Femur (tissue), 1 donor: ENCODE measurements at places on chromosomes 13 and 19.

DNA sequence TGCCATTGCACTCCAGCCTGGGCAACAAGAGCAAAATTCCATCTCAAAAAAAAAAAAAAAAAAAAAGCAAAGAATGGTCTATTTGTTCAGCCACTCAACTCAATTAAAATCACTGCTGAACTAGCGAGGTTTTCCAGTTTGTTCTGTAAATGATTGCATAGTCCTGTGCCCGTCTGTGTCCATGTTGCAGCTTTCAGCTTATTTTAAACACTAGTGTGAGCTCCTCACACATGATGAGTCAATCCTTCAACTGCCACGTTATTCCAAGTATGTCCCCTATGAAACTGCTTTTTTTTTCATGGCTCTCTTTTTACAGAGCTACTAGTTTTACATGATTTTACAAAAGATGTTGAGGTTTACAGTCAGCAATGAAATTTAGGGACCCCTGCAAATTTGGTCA is 12.2 kb downstream of the SUGP2 start:
- DNase-seq, result no peak

DNA sequence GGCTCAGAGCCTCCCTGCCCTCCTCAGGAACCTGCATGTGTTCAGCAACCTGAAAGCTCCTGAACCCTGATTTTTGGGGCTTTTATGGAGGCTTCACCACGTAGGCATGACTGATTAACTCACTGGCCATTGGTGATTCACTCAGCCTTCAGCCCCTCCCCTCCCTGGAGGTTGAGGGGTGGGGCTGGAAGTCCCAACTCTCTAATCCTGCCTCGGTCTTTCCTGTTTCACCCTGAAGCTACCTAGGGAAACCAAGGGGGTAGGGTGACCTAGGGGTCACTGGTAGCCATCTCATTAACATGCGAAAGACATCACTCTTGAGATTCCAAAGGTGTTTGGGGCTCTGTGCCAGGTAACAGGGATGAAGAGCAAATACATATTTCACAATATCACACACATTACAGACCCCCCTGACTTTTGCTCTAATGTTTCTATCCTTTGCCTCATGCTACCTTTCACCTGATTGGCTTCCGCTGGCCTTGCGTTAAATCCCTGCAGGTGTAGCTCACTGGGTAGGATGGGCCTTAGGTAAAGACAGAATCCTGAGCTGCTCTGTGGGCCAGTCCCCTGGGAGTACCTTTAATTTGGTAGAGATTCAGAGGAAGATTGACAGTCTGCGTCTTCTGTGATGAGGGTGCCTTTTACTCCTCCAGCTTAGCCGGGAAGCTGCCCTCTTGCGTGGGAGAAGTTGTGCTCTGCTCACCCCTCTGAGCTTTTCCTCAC is 260.6 kb downstream of the ATP8A2 start:
- no peak for DNase-seq

DNA sequence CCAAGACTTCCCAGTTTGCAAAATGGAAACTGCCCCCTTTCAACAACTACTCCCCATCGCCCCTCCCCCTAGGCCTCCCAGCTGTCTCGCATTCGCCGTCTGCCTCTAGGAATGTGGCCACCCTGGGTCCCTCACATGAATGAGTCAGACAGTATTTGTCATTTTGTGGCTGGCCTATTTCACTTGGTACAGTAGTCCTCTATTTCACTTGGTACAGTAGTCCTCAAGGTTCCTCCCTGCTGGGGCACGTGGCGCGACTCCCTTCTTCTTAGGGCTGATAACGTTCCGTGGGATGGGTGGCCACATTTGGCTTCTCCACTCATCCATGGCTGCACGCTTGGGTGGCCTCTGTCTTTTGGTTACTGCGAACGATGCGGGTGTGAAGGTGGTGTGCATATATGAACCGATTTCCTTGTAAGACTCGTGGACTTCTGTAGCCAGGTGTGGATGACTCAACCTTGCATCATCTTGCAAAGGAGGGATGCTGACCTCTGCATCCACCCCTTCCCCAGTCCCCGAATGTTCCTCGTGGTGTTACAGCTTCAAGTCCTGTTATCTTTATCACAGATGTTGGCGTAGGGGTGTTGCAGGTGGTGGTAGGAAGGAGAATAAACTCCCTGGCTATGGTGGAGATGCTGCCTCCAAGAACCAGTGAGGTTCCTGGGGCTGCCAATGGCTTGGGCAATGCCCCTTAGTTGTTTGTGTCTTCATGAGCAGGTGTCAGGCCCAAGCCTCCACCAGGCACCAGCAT is 112.1 kb upstream of the SOX1 start:
- peak; percentile 3 for DNase-seq

- DNase-seq, result no peak
Measured at GRCh38 chr19:43634506-43634871, 5.2 kb downstream of the CADM4 start.

GRCh38 chr13:114110091-114110829 is 22.2 kb downstream of the RASA3 start:
- DNase-seq, result peak; percentile 74

DNA sequence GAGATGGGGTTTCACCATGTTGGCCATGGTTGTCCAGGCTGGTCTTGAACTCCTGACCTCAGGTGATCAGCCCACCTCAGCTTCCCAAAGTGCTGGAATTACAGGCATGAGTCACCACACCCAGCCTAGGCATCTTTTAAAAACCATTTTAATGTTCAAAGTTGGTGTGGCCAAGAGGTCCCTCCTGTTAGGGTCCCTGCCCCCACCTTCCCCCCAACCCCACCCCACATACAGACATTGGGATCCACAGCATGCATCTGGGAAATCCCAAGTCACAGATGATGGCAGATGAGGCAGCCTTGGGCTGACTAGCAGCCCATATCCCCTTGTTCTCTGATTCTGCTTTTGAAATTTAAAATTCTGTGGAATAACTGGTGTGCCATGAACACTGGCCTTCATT is 226.0 kb downstream of the KATNAL1 start:
- no peak for DNase-seq

DNA sequence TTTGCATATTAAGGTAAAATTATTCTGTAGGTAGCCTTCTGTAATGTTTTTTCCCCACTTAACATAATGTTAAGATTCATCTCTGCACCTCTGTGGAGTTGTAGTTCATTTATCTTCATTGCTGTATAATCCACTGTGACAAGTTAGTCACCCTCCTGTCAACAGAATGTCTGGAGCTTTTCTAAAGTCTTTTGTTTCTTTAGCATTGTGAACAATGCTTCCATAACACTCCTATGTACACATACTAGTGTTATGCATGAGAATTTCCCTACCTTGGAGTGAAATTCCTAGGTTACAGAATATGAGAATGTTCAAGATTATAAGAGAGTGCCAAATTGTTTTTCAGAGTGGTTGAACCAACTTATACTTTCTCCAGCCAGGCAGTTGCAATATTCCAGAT is 113.5 kb downstream of the COG6 start:
- no peak for DNase-seq

DNA sequence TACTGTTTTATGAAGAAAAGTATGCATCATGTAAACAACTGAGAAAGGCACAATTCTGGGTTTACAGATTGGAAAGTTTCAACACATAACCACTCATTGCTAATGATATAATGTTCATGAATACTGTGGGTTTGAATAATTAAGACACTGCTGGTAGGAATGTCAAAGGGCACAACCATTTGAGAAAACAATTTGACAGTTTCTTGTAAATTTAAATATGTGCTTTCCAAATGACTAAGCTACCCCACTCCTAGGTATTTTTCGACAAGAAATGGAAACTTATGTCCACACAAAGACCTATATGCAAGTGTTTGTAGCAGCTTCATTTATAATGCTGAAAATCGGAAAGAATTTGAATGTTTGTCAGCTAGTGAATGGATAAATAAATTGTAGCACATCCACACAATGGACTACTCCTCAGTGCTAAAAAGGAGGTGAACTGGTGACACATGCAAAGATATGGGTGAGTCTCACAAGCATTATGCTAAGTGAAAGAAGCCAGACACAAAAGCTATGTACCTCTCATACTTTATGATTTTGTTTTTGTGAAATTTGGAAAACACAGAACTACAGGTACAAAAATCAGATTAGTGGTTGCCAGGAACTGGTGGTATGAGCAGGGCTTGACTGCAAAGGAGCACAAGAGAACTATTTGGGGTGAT is 44.8 kb upstream of the FLT1 start:
- no peak for DNase-seq

- DNase-seq, result no peak
Measured at GRCh38 chr13:95146486-95146885, 154.8 kb downstream of the ABCC4 start.

DNA sequence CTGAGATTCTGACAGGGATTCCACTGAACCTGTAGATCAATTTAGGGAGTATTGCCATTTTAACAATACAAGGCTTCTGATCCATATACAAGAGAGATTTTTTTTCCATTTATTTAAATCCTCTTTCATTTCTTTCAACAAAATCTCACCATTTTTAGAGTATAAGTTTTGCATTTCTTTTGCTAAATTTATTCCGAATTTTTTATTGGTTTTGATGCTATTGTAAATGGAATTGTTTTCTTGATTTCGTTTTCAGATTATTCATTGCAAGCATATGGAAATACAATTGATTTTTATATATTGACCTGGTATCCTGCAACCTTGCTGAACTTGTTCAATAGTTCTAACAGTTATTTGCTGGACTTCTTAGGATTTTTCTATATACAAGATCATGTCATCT is 18.4 kb downstream of the LEUTX start:
- DNase-seq, result no peak

DNA sequence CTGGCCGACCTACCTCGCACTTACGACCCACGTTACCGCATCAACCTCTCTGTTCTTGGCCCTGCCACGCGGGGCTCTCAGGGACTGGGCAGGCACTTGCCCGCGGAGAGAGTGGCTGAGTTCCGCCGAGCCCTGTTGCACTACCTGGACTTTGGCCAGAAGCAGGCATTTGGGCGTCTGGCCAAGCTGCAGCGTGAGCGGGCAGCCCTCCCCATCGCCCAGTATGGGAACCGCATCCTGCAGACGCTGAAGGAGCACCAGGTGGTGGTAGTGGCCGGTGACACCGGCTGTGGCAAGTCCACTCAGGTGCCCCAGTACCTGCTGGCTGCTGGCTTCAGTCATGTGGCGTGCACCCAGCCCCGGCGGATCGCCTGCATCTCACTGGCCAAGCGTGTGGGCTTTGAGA is 4.2 kb downstream of the DHX34 start:
- no peak for DNase-seq

DNA sequence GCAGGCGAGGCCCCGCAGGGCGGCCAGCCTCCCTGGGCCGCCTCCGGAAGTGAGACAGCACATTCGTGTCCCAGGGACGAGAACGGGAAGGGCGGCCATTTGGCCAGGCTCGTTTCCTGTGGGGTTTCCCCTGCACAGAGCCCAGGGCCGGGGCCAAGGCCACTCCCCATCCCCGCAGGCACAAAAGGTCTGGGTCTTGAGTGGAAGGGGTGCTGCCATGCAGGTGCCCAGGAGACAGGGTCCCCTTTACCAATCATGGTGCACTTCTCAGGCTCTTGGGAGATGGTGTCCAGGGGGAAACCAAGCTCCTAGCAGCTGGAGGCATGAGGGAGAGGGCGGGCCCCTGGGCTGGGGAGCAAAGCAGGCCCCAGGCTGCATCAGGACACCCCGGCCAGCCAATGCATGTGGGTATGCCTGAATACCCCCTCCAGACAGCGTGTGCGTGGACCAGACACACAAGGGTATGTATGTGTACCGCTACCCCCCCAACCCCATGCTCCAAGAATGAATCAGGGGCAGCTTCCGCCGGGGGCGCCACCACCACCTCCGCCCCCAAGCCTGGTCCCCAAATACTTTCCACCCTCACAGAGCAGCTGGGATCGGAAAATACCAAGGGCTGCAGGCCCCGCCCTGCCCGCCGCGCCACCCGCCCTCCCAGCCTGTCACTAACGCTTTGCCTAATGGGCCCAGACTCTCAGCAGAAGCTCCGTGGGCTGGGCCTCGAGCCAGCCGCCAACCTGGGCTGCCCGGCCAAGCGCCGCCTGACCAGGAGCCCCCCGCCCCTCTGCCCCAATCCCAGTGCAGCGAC is 37.6 kb upstream of the NANOS3 start:
- DNase-seq, result peak; percentile 93

GRCh38 chr19:46133777-46134241 is 9.3 kb upstream of the IGFL3 start:
- DNase-seq, result no peak

- DNase-seq, result no peak
Measured at GRCh38 chr13:95445131-95445530, 107.4 kb upstream of the CLDN10 start.

DNA sequence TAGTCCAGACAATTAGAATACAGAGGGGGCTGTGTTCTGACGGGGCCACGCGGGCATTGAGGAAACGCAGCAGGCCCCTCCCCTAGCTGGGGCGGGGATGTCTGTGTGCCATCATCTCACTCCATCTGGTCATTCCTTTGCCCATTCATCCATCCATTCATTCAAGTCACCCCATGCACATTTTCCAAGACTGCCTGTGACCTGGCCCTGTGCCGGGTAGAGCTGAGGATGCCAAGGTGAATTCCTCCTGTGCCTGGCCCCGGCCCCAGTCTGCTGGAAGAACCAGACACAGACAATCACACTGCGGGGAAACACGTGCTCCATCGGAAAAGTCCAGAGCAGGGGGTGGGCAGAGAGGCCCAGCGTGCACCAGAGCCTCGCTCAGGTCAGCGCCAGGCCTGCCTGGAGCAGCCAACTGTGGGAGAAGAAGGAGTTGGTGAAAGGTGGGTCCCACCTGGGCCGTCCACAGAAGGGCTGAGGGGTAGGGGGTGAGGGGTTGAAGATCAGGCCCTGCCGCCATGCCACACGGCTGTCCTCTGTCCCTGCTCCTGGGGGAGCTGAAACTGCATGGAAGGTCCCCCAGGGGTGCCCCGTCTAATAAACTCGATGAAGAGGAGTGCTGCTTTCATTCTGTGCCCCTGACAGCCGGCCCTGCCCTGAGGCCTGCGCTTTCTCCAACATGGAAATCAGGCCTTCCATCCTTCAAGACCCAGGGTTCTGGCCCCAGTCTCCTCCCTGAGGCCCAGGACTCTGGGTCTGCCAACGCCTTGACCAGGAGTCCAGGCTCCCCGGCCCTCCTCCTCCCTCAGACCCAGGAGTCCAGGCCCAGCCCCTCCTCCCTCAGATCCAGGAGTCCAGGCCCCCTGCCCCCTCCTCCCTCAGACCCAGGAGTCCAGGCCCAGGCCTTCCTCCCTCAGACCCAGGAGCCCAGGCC is 1.6 kb upstream of the CACNG6 start:
- DNase-seq, result peak; percentile 56

DNA sequence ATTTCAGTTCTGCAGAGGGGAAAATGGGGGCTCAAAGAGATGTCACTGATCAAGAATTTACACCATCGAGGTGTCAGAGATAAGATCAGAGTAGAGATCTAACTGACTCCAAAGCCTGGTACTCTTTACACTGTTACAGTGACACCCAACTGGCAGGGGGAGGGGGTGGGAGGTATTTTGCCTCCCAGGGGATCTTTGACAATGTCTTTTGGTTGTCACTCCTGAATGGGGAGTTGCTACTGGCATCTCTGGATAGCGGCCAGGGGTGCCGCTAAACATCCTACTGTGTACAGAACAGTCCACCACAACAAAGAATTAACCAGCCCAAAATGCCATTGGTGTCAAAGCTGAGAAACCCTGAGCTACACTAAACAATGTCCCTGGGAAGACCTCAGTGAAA is 3.1 kb downstream of the FPR3 start:
- DNase-seq, result no peak
